Activated CD4-positive, alpha-beta memory T cell treated with anti-CD3 and anti-CD28 coated beads, Interleukin-2, amount 10 ng/mL, durations not matched to agents 7 days and 5 days (primary cell): ENCODE measurements at places on chromosomes 4 and X. TPM values are rescaled to one million over a fixed set of nuclear protein-coding genes. Genes with fewer than 3 reads are reported as not detected.

Gene HSFX2
- total RNA-seq: not detected

Gene TENT5D
- total RNA-seq: not detected

Gene TSPAN6
- not detected for total RNA-seq

Gene GSX2
- not detected for total RNA-seq

Gene INPP4B
- total RNA-seq: 44.6 TPM

Gene STOX2
- total RNA-seq: not detected

Gene USP17L17
- not detected for total RNA-seq

Gene PDHA1
- total RNA-seq: 134 TPM
